Activated CD4-positive, alpha-beta T cell treated with anti-CD3 and anti-CD28 coated beads for 36 hours (primary cell): ENCODE measurements at places on chromosomes 1 and 21.

DNA sequence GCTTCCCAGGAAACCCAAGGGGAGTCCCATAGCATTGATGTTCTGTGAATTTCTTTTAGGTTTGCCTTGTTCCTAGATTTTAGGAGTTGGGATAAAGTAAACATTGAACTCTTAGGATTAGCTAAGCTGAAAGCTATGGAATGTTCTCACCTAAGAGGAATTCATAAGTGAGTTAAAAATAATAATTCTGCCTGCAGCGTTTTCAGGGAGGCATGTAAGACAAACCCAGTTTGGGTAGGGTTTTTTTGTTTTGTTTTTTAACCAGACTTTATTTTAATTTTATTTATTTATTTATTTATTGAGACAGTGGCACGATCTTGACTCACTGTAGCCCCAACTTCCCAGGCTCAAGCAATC is 28.9 kb upstream of the CD101 start:
- DNase-seq: no peak

DNA sequence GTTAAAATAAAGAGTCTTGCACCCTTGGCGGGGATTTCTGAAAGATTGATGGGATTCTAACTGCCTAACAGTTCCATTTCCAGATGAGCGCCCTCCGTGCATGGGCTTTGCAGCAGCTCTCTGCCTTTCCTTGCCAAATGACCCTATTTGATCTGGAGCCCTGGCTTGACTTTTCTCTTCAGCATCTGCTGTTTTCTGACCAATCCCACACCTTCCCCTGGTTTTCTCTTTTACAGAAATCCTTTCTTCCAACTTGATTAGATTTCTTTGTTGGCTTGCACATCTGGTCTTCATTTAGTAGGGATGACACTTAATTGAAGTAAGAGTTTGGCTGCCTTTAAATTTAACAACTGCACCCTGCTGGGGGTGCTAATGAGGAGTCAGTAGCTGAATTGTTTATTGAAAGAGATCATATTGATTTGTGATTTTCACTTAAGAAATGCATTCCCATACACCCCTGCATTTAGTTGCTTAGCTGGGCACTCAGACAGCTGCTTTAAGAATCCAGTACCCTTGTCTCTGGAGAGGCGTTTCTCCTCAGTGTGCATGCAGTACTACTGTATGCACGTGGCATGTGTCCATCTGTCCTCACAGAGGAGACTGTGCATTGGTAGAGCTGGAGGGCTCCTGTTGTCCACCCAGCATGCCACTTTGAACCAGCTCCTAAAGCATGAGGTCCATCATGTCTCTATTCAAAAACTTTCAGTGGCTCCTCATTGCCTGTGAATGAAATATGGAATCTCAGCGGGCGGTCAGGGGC is 99.7 kb downstream of the NOS1AP start:
- DNase-seq: no peak

GRCh38 chr1:74650561-74650960 is 23.0 kb downstream of the ERICH3 start:
- DNase-seq: no peak

GRCh38 chr1:53112271-53112774 is 30.1 kb downstream of the SLC1A7 start:
- DNase-seq: no peak

DNA sequence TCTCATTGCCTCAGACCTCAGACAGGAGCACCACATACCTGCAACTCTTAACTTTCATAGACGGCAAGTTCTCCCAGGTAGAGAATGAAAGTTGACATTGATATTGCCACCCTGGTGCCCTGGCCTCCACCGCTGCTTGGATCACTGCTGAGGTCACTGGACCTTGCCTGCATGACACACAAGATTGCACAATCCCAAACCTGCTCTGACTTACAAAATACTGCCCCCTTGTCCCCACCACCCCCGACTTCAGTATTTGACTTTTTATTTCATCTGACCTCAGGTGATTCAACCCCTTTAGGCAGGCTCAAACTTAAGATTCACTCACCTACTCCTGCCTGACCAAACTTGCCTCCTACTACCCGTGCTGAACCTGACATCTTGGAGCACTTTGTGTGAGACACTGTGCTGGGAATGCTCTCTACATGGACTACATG is 43.1 kb upstream of the S1PR1 start:
- no peak for DNase-seq

DNA sequence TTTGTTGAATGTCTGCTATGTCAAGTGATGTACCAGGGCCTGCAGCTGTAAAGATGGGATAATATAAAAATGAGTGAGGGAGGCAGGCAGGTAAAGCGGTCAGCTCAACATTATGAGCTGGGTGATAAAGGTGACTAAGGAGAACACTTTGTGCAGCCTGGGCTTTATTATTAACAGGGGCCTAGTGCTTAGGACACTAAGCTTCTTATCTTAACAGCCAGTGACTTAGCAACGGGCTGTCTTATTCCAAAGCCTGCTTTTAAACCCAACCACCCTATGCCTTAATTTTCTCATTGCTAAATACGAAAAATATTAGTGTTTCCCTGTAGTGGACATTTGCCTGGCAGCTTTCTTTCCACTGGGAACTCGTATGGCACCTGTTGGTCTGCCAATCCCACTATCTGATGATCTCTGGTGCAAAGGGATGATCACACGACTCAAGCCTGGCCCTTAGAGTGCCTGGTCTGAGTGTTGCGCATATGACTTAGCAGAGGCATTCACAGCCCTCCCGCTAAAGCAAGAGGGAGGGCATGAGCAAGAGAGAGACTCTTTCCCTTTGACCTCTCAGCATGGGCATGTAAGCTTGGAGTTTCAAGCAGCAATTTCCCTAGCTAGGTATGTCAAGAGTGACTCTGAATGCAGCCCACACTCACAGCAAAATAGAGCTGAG is 98.6 kb upstream of the PAPPA2 start:
- no peak for DNase-seq
